Frontal cortex (tissue), 4 donors: ENCODE measurements at places on chromosomes 16 and 17. TPM values are rescaled to one million over a fixed set of nuclear protein-coding genes. Genes with fewer than 3 reads are reported as not detected.

AANAT gene
- not detected for total RNA-seq

AURKB gene
- total RNA-seq: 3.7 TPM

KIF2B gene
- not detected for total RNA-seq

ESRP2 gene
- not detected for total RNA-seq

SLC4A1 gene
- total RNA-seq: 4.9 TPM

MT1M gene
- not detected for total RNA-seq

CA4 gene
- total RNA-seq: 0.41 TPM

ODAD4 gene
- total RNA-seq: 3.3 TPM

CNTNAP4 gene
- 32.6 TPM for total RNA-seq

NPW gene
- not detected for total RNA-seq

G6PC1 gene
- not detected for total RNA-seq

TBC1D3H gene
- total RNA-seq: not detected
